Stimulated activated CD8-positive, alpha-beta memory T cell treated with anti-CD3 and anti-CD28 coated beads, Interleukin-2, amount 100 ng/mL, for 48 hours (primary cell): ENCODE measurements at places on chromosomes 4 and X.

GRCh38 chrX:23939203-23939602, 31.4 kb downstream of the CXorf58 start:
- DNase-seq, result no peak

DNA sequence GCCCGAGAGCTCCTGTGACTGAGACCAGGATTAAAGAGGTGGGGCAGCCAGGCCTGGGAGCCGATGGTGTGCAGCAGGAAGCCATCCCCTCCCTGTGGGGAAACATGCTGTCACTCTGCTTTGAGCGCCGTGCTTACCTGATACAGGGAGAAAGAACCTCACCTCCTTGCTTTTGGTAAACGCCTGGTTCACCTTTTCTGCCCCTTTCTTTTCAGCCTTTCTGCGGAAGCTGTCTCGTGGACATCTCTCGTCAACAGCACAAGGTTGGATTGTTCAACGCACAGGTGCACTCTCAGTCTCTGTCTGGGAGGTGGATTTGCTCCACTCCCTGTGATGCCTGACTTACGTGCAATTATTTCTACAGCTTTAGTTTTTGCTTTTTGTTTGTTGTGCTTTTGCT, 12.0 kb downstream of the ZFYVE28 start:
- no peak for DNase-seq

GRCh38 chr4:81913427-81913879, 441.7 kb upstream of the RASGEF1B start:
- peak; percentile 22 for DNase-seq

- no peak for DNase-seq
Measured at GRCh38 chr4:146545102-146545501, 23.4 kb upstream of the SLC10A7 start.

DNA sequence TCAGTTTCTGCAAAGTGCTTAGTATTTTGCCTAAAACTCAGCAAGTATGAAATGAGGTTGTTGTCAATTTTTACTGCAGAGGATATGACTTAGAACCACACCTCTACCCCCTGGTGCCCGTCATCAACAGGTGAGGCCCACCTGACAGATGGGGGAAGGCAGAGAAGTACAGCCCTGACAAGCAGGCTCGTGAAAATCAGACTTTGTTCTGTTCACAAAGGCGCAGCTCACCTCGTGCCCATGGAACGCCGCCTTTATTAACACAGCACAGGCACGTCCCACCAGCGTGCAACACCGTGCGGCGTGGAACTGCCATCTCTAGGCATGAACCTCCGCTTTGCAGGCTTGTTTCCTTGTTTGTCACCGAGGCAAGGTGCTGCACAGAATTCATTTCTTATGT, 13.3 kb downstream of the CYP4V2 start:
- DNase-seq, result no peak

DNA sequence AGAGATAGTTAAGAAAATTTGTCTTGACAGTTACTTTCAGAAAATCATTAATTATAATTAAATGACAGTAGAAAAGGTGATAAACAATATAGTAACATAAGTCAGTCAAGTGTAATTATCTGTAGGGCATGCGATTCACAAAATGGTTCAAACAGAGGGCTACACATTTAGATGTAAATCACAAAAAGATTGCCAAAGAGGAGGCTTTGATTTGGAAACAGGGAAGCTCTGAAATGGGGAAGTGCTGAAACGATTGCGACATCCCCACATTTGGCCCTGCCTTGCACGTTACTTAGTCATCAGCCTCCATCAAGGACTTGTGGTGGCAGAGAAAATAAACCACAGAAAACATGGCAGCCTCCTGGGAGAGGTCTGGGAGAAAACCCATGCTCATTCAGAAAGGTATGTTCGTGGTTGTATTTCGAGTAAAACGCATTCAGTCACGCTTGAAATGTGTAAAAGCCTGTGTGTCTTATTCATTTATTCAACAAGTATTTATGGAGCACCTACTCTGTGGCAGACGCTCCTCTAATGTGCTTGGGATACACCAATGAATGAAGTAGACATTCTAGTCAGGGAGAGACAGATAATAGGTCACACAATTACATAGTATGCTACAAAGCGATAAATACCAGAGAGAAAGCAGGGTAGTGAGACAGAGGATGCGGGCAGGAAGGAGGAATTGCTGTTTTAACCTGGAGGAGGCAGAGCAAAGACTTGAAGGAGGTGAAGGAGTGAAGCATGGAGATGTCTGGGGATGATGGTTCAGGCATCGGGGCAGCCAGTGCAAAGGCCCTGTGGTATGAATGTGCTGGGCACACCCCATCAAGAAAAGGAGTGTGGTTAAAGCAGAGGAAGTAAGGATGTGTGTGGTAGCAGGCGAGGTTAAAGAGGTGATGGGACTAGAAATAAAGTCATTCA, 7.8 kb downstream of the RBM47 start:
- peak; percentile 23 for DNase-seq

DNA sequence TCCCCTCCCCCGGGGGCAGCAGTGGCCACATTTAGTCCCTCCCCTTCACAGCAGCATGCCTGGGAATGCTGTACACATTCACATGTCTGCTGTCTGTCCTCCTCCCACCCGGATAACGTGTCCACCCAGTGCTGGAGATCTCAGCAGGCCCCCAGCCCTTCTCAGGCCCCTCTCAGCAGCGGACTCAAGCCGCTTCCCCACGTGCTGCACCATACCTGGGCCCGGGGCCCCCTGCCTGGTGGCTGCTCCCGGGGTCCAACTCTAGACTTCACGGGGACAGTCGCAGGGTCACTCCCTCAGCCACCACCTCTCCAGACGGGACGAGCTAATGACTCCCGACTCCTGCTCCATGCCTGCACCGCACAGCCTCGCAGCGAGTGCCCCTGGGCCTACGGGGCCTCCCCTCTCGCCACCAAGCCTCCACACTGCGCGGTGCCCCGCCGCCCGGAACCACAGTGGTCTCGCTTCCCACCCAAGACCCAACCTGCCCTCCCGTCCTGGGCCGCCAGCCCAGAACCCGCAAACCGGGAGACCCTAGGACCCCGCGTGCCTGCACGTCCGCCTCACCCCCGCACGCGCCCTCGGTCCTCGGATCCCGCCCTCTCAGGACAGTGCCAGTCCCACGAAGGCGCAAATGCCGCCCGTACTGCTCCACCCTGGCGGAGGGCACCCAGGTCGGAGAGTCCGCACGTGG, 1.3 kb upstream of the PCGF3 start:
- no peak for DNase-seq

GRCh38 chr4:125013891-125014290, 300.9 kb upstream of the FAT4 start:
- DNase-seq, result no peak

GRCh38 chr4:616091-616490, 9.3 kb upstream of the PDE6B start:
- DNase-seq, result no peak

DNA sequence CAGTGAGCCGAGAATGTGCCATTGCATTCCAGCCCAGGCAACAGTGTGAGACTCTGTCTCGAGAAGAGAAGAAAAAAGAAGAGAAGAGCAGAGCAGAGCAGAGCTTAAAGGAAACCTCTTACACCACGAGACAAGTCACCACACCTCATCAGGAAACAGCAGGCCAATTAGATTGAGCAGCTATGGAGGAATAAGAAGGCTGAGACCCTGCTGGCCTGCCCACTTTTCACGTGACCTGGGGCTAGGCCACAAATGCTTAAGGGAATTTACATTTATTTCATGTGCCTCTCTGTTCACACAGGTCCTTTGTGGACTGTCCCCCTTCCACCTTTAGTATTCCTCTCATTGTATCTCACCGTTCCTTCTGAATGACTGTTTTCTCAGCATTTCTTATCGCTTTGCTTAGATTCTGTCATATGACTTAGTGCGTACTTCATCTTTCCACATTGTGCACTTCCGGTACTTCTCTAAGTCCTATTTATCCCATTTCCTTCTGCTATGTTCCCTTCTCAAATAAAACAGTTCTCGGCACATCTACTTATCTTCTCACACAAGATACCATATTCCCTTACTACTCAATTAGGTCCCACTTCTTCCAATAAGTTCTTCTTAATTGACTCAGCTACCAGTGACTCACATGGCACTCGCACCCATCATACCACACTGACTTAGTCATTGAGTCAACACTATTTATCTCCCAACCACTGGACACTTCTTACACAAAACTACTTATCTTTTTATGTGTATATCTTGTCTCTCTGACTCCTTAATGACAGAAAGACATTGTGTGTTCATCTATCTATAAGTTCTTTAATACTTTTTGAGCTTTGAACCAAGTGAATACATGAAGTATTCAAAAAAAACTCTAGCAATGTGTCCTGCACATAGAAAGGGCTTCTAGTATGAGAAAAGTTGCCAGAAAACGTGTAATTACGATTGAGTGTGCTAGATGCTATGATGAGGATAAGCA, 11.0 kb downstream of the CUL4B start:
- DNase-seq, result no peak

DNA sequence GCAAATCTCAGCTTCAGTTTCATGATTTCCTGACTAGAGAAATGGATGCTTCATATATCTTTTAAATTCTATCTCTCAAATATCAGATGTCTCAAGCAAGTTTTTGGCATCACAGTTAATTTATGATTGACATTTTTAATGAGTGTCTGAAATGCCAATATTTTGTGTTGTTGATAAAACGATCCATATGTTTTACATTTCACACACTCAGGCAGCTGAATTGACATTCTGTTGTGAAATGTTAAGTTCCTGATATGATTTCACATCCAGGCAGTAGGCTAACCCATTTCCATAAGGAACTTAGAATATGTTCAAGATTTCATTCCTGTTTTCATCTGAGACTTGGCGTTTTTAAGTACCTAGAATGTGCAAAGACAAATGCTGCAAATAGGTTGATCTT, 650.6 kb downstream of the PCDH18 start:
- DNase-seq, result no peak

- DNase-seq, result no peak
Measured at GRCh38 chr4:168021666-168022065, 70.7 kb upstream of the ANXA10 start.

DNA sequence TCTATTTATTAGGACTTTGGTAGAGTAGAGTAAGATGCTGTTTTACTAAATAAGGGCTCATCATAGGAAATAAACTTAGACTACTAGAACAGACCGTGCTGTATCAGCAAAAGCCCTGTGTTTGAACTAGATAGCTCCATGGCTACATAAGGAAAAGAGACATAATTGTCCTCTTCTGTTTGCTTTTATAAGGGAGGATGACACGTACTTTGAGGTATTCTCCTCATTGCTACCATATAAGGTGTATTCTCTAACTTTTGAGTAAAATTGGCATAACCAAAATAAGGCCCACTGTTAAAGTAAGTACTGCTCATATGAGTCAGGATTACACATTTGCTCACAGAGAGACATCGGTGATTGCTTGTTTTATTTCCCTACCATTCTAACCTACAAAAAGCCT, 64.3 kb downstream of the PDLIM5 start:
- DNase-seq, result no peak

GRCh38 chr4:996997-997374, 3.8 kb upstream of the SLC26A1 start:
- no peak for DNase-seq

DNA sequence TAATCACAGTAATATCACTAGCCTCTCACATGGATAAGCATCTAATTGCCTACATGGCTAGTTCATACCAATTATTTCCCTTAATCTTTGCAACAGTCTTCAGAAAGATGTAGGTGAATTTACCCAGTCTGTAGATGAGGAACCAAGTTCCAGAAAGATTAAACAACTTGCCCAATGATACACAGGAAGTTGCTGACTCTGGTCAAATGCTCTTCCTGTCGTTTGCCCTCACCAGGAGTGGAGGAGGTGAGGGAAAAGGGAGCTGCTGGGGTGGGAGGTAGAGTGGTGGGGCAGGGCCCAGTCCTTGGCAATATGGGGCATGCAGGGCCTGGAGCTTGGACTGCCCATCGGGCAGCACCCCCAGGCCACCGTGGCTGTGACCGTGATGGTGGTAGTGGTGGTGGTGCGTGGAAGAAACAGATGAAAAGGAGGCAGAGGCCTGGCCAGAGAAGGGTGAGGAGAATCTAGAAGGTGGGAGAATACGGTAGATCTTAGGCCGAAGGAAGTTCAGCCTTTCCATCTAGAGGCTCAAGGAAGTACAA, 2.3 kb upstream of the KDM5C start:
- DNase-seq, result no peak

DNA sequence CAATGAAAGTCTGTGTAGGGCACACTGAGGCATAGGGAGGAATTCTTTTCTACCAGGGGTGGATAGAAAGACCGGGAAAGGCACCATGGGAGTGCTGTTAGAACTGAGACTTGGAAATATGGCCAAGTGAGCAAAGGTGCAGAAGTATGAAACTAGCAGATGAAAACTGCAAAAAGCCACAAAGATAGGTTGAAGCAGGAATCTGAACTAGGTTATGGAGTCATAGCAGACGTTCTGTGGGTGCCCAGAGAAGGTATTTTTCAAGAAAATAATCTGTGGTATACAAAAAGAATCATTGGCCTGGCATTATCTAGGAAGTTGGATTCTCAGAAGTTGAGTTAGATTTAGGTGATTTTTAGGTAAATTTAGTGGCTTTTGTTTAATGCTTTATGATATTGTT, 48.5 kb downstream of the SMAD1 start:
- no peak for DNase-seq

GRCh38 chr4:161321706-161322105, 842.1 kb downstream of the FSTL5 start:
- no peak for DNase-seq

DNA sequence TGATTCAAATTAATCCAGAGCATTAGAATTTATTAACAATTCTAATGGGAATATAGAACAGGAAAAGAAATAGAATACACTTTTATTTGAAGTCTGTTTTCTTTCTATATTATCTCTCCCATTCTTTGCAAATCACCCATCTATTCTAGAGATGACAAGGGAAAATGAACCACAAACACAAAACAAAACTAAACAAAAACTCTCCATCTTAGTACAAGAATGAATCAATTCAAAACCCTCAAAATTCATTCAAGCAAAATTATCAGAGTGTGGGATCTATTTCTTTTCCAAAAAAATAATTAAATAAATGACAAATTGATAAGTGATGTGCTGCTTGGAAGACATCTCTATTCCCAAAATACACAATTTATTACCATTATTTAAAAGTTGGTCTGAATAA, 400.1 kb upstream of the NWD2 start:
- DNase-seq, result no peak

DNA sequence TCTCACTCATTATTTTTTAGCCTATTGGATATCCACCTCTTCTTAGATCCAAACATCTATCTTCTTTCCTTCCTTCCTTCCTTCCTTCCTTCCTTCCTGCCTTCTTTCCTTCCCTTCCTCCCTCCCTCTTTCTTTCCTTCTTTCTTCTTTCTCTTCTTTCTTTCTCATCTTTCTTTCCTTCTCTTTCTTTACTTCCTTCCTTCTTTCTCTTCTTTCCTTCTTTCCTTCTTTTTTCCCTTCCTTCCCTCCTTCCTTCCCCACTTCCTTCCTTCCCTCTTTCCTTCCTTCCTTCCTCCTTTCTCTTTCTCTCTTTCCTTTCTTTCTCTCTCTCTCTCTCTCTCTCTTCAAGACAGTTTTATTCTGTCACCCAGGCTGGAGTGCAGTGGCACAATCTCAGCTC, 1239.8 kb downstream of the PCDH7 start:
- DNase-seq, result no peak

- no peak for DNase-seq
Measured at GRCh38 chr4:184395971-184396391, 78.4 kb downstream of the IRF2 start.
